ENCODE measurements at places on chromosomes 4 and X. TPM values are rescaled to one million over a fixed set of nuclear protein-coding genes. Genes with fewer than 3 reads are reported as not detected.

Gene GRIPAP1
- total RNA-seq: 15.5 TPM

Gene SAGE1
- not detected for total RNA-seq

- DNase-seq: no peak
Observed at GRCh38 chr4:165758086-165758485, 115.0 kb upstream of the TLL1 start.

- no peak for DNase-seq
Observed at GRCh38 chrX:56800801-56801200, 71.8 kb downstream of the NBDY start.

- DNase-seq: no peak
Observed at GRCh38 chr4:155722816-155723499, 35.9 kb upstream of the GUCY1B1 start.

DNA sequence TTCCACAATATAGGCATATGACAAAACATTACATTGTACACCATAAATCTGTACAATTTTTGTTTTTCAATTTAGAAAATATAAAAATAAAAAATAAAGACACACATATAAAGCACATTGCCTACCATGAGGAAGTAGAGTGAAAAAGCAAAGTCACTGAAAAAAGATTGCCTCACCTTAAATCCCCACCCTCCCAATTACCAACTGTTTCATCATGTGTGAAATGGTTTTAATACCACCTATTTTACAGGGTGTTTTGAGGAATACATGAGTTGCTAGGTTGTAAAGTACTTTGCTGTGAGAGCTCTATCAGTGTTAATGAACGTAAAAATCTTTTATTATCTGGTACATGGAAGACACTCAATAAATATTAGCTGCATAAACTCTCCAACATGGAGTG lies 373.6 kb upstream of the NDST3 start:
- no peak for DNase-seq

GRCh38 chrX:18951032-18951431 lies 32.9 kb downstream of the PHKA2 start:
- DNase-seq: no peak

Gene HADH
- 173 TPM for total RNA-seq

DNA sequence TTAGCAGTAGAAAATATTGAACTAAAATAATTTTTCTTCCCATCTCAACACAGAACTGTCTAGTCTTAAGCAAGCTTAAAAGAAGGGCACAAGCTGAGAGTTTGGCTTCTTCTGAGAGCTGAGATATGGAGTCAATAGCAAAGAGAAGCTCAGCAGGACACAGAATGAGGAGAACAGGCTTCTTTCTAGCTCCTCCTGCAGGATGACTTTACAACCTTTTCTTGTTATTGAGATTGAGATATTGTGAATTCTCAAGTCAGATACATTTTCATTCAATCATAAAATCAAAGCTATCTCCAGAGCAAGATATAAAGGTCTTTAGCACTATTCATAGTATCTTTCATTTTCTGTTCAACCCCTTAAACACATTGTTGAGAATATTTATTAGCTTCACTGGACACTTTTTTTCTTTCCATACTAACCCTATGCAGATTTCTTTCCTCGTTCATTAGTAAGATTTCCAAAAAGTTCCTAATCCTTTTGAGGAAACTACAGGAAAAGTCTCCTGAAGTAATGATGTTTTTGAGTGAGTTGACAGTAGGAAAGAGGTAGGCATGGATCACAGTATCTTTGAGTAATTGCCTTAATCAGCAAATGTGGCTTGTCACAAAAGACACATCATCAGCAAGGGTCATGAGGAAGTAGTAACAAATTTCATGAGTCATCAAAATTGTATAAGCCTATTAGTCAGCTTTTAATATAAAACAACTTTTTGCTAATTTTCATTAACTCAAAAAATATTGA lies 17.8 kb upstream of the CXCL3 start:
- no peak for DNase-seq

- no peak for DNase-seq
Observed at GRCh38 chr4:150033901-150034300, 44.3 kb upstream of the DCLK2 start.

- no peak for DNase-seq
Observed at GRCh38 chr4:99252746-99253145, 33.7 kb upstream of the ADH6 start.

Gene SSX4
- not detected for total RNA-seq

DNA sequence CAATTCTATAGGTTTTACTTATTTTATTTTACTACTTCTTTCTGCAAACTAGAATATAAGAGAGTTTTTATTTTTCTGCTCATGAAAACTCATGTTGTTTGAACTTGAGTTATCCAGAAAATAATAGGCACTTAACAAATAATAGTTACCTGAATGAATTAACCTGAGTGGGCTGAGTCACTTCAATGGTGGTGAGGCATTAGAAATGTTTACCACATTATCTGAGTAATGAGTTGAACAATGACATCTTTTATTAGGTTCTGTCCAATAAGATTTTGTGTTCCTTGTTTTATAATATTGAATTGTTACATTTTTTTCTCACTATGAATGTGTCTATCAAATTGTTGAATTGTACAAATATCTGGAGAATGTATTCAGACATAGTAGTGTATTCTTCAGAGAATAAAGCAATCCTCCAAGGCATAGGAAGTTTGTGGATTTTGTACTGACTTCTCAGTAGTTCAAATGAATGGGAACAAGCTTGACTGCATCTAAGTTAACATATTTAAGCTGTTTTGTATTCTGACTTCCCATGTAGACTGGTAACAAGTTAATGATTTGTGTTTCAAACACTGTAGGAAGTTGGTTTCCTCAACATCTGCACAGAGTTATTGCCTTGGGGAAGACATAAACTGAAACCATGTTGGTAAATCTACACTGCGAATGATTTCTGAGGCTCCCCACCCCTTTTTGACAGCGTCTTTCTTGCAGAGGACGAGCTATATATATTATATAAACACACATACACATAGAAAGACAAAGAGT lies 1808.9 kb upstream of the TENM3 start:
- no peak for DNase-seq

Gene ADGRG4
- not detected for total RNA-seq

DNA sequence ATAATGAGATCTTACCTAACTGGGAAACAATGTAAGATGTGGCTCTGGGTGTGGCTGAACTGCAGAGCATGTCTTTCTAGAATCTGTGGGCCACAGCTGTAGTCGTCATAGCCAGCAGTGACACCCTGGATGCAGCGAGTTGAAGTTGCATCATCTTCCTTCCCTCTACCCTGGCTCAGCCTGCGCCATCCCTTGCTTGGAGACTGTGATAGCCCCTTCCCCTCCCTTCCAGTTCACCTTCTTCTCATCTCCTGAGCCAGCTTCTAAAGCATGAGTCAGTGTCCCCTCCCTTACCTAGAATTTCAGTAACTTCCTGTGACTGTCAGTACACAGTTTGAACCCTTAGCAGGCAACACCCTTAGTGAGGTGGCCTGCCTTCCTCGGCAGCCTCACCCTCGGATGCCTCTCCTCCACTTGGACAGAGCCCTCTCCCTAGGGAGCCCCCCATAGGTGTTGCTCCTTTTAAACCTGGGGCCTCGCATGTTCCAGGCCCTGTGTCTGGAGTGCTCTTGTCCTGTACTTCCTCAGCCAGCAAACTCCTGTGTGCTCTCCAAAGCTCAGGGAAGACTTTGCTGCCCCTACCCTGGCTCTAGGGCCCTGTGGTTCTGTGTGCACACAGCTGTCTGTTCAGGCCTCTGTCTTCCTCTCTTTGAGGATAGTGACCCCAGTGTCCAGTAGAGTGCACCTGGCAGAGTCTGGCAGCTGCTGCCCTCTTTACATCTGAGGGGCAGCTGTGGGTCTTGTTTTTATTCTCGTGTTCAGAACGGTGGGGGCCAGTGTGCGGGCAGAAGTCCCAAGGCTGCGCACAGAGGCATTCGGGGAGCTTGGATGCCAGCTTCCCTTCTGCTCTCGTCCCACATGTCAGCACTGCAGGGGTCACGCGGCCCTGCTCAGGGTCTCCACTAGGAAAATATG lies 43.7 kb upstream of the TADA2B start:
- DNase-seq: no peak

DNA sequence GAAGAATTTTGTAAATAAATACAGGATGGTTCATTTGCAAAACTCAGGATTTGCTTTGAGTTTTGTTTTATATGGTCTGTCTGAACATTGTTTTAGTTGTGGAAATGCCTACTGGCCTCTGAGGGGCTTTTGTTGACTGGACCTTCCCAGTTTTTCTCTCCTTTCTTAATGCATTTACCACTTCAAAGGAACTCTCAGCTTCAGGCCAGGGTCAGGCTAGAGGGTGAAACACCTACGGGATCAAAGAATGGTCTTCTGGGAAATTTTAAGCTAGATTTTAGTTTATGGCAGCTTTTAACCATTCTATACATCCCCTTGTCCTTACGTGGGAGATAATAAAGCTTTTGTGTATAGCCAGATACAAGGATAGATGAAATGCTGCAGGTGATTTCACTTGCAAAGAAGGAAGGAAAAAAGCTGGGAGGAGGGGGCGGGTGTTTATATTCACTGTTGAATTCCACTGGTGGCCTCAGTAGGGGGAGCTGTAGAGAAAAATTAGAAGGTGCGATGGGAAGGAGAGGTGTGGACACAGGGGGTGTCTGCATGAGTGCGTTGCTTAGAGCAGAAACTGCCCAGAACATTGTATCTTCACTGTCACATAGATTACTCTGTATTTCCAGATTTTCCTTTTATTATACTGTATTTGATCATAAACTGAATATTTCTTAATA lies 151.8 kb downstream of the TSPAN5 start:
- DNase-seq: no peak

DNA sequence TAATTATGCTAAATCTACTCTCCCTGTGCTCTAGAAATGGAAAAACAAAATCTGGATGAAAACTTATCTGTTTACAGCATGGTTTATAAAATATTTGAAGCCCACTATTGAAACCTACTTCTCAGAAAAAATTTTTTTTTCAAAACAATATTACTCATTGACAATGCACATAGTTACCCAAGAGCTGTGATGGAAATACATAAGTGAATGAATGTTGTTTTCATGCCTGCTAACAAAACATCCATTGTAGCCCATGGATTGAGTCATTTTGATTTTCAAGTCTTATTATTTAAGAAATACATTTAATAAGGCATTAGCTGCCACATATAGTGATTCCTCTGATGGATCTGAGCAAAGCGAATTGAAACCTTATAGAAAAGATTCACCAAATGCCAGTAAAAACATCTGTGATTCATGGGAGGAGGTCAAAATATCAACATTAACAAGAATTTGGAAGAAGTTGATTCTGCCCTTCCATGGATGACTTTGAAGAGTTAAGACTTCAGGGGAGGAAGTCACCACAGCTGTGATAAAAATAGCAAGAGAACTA lies 144.7 kb upstream of the HHIP start:
- no peak for DNase-seq

GRCh38 chrX:40933706-40934425 lies 151.4 kb upstream of the USP9X start:
- no peak for DNase-seq

- no peak for DNase-seq
Observed at GRCh38 chrX:12910423-12911121, 4.2 kb downstream of the TLR8 start.

GRCh38 chr4:30717208-30718020 lies 2.8 kb upstream of the PCDH7 start:
- DNase-seq: peak; percentile 65

DNA sequence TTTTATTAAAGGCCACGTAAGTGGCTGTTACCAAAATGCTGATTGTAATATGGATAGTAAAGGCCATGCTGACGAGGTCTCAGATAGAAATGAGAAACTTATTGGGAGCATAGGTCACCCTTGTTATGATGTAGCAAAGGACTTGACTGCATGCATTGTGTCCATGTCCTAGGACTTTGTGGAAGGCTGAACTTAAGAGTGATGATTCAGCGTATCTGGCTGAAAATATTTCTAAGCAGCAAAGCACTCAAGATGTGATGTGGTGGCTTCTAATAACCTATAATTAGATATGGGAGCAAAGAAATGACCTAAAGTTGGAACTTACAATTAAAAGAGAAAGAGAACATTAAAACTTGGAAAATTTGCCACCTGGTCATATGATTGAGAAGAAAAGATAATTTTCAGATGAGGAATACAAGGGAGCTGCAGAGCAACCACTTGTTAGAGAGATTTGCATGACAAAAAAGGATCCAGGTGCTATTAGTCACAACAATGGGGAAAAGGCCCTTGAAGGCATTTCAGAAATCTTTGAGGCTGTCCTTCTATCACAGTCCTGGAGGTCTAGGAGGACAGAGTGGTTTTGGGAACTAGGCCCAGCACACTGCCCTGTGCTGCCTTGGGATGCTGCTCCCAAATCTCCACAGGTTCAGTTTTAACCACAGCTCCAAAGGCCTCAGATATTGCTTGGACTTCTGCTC lies 793.7 kb upstream of the LCORL start:
- DNase-seq: no peak

Gene HSFX1
- total RNA-seq: 1.6 TPM

Gene NAT8L
- 0.32 TPM for total RNA-seq

Gene RRH
- not detected for total RNA-seq

DNA sequence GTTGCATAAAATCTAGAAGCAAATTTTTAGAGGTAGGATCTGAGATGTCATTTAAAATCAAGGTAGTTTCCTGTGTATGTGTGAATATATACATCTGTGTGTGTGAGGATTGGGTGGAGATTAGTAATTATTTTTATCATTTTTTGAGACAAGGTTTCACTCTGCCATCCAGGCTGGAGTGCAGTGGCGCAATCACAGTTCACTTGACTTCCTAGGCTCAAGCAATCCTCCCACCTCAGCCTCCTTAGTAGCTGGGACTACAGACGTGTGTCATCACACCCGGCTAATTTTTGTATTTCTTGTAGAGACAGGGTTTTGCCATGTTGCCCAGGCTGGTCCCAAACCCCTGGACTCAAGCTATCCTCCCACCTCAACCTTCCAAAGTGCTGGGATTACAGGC lies 188.3 kb downstream of the RAPGEF2 start:
- no peak for DNase-seq

DNA sequence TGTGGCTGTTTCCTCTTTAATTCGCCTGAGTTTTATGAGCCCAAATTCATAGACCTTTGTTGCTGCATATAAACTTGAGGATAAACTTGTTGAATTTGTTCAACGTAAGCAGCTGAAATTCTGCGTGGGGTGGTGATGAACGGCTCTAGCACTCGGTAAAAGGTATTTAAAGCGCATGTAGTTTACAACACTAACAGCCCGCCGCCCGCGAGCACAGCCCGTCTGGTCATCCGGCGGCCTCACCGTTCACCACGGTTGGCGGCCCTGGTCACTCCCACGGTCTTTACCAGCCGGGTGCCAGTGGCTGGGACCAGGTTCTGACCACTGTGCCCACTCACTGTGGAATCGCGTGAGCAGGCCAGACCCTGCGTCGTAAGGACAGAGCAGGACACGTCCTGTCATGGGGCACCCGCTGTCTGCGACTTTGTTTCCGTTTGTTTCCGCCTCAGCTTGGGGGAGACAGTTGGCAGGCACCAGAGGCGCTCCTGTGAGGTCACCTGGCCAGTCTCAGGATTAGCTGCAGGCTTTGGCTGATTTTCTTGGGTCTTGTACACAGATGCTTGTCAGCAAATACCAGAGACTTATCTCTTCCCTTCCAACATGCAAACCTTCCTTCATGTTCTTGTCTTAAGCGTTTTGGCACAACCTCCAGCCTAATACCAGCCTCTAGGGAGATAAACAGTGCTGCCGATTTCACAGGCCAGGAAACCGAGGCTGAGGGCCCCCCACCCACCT lies 36.8 kb upstream of the SPON2 start:
- DNase-seq: peak; percentile 41

Gene TEX13C
- total RNA-seq: not detected
